Stimulated activated memory B cell treated with anti-CD40 and anti-IgM and Interleukin-4, amounts not matched to agents 10 μg/mL and 1 μg/mL and 100 μg/mL, for 72 hours (primary cell): ENCODE measurements at places on chromosomes 16 and 17.

GRCh38 chr17:65565559-65565958, 4.1 kb upstream of the AXIN2 start:
- ATAC-seq = no peak

DNA sequence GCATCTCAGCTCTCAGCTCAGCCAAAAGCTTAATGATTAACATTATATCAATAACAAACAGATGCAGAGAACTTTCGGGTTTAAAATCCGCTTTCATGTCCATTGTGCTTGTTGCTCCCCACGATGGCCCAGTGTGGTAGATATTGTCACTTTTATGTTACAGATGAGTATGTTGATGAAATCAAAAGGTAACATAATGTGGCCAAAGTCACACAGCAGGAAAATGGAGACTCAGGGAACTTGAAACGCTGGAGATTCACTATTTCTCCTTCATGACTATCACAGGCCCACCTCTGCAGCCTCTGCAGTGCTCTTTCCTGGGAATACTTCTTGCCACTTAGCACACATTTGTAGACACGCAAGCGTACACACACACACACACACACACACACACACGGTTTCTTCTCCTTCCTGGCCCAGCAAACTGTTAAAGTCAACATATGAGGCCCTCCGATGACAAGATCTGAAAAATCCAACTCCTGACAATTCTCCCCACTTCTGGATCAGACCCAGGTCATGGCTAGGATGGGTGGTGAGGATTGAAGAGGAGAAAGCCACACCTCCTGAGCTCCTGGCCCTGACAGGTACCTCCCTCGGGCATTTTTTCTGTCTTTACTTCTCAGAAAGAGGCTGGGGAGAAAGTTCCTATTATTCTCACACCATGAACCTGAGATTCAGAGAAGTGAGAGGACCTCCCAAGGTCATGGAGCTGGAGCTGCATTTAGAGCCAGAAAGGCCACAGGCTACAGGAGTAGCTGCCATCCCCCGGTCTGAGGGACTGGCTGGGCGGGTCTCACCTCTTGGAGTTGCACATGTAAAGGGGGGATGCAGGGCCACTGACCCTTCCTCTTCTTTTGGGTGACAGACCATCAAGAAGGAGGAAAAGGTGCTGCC, 9.7 kb downstream of the DRC7 start:
- no peak for ATAC-seq

- ATAC-seq = peak; percentile 82
These were observed 199.5 kb downstream of the PRKCB start for GRCh38 chr16:24035127-24035842.

DNA sequence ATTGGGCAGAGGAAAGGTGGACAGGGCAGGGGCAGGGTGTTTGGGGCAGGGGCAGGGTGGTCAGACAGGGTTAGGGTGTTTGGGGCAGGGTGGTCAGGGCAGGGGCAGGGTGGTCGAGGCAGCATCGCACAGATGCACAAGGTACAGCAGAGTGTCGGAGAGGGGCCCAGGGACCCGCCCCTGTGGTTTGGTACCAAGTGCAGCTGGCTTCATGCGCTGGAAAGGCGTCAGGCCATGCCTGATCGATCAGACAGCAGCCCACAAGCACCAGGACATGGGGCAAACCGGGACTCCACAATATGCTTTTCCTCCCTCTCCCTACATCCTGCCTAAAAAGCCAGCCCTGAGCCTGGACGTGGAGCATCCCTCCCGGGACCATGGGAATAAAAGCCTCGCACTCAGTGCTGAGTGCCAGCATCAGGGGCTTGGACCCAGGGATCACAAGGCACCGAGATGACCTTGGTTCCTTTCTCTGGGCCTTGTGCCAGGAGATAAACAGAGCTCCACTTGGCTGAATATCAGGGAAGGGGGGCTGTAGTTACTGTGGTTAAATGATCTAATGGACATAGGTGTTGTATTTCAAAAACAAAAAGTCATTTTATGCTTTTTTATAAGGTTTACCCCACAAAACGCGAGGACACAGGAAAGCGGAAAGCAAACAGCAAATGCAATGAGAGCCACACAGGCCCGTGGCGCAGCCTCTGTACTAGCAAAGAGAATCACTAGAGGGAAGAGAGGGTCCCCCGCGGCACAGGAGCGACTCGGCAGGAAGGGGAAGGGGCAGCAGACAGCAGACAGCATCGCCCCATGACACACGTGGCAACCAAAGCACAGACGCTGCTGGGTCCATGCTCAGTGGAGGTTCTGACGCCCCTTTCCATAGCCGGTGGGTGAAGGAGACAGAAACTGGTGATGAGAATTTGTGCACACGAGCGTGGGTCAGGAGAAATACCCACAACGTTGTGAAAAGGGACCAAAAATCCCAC, 5.3 kb upstream of the HEXD start:
- ATAC-seq = no peak

DNA sequence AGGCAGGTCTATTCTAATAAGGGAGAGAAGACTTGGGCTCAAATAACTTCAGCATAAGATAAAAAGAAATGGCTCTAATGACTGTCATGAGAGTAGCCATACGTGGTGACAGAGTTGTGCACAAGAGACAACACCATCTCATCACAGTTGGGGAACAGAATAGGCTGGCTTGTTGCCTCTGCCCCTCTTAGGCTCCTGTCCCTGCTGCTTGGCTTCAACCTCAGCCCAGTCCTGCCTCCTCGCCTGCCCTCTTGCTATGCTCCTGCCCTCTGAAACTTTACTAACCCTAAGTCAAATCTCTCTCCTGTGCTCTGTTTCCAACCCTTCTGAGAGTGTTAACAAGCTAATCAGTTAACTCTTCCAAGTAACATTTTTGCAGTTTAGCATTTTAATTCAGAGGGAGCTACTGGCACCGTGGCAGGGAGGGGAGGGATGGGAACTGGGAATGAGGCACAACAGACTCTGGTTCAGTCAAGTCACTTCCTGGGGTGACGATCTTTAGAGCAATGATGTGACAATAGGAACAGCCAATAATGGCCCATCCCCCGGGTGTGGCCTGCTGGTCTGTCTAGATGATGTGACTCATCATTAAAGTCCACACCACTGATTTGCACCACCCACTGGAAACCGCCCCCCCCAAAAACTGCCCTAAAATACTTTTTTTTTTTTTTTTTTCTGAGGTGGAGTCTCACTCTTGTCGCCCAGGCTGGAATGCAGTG, 35.5 kb downstream of the DNAH17 start:
- no peak for ATAC-seq

DNA sequence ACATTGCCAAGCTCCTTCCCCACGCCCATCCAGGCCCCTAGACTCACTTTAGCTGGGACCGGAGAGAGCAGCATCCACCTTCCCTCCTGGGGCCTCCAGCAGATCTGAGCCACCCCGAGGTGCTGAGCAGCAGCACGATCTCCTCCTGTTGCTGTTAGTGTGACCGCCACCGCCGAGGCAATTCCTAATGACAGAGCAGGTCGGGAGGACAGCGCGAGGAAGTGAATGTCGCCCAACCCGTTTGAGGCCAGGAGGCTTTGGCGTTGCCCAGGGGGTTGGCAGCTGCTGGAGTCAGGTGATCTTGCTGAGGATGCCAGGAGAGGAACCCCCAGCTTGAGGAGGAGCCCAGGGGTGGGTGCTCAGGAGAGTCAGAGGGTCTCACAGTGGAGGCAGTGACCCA, at the start of gene RNF222:
TSS of gene RNF222 (minus strand) at position 192 of the 400 bp plus-strand sequence. CDS start 4,366 bp downstream, outside the sequence.
- no peak for ATAC-seq

GRCh38 chr16:8547762-8548161, 42.5 kb downstream of the TMEM114 start:
- no peak for ATAC-seq

DNA sequence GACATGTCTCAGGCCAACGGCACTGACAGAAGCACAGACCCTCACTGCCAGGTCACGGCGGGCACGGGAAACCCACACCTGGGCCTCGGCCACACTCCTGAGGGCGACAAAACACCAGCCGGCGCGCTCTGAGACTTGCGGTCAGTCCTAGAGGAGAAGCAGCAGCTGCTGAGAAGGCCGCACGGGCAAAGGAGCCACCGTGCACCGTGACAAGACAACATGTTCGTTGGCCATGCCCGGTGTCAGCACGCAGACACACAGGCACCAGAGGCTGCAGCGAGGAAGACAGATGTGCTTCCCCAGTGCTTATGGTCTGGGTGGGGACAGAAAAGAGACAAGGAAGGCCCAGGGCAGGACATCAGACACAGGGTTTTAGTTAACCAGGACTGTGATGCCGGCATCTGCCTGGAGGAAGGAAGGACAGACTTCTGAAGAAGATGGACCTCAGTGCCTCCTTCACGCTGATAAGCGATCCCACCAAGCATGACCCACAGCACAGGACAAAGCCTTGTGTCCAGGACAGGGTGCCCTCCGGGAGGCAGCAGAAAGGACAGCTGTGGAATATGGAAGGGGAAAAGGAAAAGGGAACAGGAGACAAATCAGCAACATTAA, 84.0 kb downstream of the ANKRD11 start:
- ATAC-seq = no peak

GRCh38 chr16:10852286-10852685, 24.7 kb upstream of the CIITA start:
- no peak for ATAC-seq

DNA sequence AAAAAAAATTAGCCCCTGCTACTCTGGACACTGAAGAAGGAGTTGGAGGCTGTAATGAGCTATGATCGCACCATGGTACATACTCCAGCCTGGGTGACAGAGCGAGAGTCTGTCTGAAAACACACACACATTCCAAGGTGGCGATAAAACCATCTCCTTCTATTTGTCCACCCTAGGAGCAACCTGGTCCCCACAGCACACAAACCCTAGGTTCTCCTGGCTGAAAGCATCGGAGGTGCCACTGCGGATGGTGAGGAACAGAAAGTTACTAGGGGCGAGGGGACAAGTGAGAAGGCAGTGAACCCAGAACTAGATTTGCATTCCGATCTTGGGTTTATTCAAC, 1.4 kb upstream of the ECI1 start:
- peak; percentile 20 for ATAC-seq
